RPMI7951 (cell line): ENCODE measurements at places on chromosomes 12 and 14. TPM values are rescaled to one million over a fixed set of nuclear protein-coding genes. Genes with fewer than 3 reads are reported as not detected.

The TC2N gene
- not detected in 2 replicates for total RNA-seq

DNA sequence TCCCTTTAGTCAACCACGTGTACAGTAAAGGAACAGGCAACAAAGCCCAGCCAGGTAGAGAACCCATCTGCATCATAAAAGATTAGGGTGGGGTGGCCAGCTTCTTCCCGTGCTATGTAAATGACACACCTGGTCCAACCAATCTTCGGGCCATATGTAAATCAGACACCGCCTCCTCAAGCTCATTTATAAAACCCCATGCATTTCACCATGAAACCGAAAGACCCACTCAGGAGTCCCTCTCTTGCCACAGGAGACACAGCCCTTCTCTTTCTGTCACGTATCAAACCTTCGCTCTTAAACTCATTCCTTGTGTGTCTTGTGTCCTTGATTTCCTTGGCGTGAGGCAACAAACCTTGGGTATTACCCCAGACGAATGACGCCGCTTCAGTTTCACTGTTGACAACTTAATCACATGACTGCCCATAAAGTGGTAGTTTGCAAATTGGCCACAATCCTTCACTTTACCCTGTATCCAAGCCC, 59.8 kb upstream of the TBPL2 start:
- peak; percentile 46 for DNase-seq

The LPAR5 gene
- total RNA-seq: not detected in 2 replicates

GRCh38 chr12:105961821-105962671, 176.7 kb downstream of the NUAK1 start:
- no peak for DNase-seq

- DNase-seq: no peak
Measured at GRCh38 chr14:87712396-87713090, 280.4 kb downstream of the GALC start.

- no peak for DNase-seq
Measured at GRCh38 chr12:42283739-42284138, 42.2 kb downstream of the ZCRB1 start.

GRCh38 chr12:24206621-24207020, 257.2 kb upstream of the SOX5 start:
- no peak for DNase-seq

- DNase-seq: peak; percentile 71
Measured at GRCh38 chr12:104108755-104109445, 29.1 kb downstream of the NFYB start.

GRCh38 chr14:104600805-104601204, 3.8 kb downstream of the TMEM179 start:
- DNase-seq: no peak

GRCh38 chr14:93655078-93655750, 133.1 kb downstream of the PRIMA1 start:
- DNase-seq: peak; percentile 43

The MTRFR gene
- total RNA-seq: 14.1 and 14.4 TPM in 2 replicates

The ATG14 gene
- total RNA-seq: 4.1 and 6.8 TPM in 2 replicates

The OVCH1 gene
- not detected in 2 replicates for total RNA-seq

The SYNDIG1L gene
- total RNA-seq: not detected in 2 replicates

DNA sequence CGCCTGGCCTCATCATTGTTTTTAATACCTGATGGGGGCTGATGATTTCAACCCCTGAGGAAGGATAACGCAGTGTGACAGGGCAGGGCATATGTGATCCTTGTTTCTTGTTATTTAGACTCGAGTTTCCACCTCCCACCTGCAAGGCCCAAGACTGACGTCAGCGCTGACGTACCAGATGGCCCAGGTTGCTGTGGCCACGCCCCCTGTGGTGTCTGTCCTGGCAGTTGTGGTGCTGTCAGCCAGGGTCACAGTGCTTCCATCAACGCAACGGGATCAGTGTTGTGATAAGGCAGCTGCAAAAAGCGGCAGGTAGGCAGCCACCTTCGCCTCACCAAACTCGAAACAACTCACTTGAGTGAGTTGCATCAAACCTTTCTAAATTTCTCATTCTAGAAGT, 18.4 kb downstream of the DDX51 start:
- DNase-seq: no peak

DNA sequence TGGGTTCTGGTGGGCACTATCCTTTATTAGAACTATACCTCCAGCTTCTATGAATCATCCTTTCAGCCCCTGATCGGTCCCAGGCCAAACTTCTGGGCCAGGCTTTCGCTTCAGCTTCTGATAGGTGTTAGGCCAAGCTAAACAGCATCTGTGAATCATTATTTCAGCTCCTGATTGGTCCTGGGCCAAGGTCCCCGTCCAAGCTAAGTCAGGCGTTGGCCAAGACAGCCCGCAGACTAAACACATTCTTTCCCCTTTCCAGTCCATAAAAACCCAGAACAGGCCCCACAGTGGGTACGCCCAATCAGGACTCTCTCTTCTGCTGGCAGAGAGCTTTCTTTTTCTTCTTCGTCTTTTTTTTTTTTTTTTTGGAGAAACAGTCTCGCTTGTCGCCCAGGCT, 1808.9 kb upstream of the SEL1L start:
- DNase-seq: peak; percentile 37

The NUAK1 gene
- total RNA-seq: 6.9 and 7.0 TPM in 2 replicates

- peak; percentile 67 for DNase-seq
Measured at GRCh38 chr12:31506515-31507306, 84.2 kb downstream of the DENND5B start.

DNA sequence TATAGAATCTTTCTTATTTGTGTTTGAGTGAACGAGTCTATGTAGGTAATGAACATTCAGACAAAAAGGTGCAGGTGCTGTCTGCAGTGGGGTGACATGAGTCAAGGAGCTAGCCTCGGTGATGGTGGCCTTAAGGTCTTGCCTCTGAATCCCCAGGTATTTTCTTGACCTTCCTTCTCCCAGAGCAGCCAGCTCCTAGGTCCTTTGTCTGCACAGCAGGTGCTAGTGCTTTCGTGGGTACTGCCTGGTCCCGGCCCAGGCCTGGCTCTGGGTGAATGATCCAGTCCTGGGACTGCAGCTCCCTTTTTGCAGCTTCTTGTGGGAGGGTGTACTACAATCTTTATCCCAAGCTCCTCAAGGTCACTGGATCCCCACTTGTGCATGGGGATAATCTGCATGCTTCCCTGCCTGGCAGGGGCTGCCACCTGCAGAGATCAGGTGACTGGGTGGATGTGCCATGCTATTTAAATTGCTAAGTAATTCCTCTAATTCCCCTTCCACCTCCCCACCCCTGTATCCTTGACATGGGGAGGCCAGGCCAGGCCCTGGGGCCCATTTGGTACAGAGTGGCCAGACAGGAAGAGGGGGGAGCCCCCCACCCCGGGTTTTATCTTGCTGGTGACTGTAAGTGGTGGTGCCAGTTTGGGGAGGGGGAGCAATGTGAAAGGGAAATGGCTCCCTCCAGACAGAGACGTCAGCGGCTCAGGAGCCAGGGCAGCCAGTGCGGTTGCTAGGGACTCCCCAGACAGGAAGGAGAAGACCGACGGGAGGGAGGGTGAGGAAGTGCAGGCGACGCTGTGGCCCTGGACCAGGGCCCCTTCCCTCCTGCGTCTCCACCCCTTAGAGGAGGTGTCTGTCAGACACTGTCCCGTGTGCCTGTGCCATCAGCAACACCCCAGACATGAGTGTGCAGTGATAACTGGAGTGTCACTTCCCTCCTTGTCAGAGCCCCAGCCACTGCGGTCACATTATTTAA, 6.7 kb downstream of the VASH1 start:
- DNase-seq: no peak

- peak; percentile 38 for DNase-seq
Measured at GRCh38 chr12:71415336-71416231, 24.0 kb upstream of the LGR5 start.

DNA sequence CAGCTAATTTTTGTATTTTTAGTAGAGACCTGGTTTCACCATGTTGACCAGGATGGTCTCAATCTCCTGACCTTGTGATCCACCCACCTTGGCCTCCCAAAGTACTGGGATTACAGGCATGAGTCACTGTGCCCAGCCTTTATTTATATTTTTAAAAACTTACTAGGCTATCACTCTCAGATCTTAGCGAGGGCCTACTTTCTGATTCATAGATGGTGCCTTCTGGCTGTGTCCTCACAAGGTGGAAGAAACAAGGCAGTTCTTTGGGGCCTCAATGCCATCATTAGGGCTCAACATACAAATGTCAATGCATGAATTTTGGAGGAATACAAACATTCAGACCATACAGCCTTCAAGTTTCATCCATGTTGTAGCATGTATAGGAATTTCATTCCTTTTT, 2.4 kb upstream of the DGLUCY start:
- no peak for DNase-seq

- no peak for DNase-seq
Measured at GRCh38 chr12:20144341-20144740, 224.0 kb upstream of the PDE3A start.

The KRT6C gene
- total RNA-seq: not detected in 2 replicates

DNA sequence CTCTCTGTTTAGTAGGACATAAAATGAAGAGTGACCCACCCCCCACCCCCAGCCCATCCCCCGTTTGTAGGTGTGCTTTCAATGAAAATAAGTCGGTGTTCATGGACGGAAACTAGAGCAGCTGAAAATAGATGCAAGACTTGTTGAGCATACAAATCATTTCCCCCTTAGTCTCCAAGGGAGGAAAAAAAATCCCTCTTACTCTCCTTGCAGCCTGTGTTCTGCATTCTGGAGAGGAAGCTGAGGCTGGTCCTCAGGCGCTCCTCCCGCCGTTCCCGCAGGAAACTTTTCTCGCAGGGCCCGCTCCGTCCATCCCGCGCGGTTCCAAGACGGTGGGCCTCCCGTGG, 259.0 kb upstream of the E2F7 start:
- no peak for DNase-seq

GRCh38 chr14:73339846-73340595, 102.7 kb downstream of the PAPLN start:
- no peak for DNase-seq

The C12orf56 gene
- under 0.01 TPM in 1 of 2 replicates, not detected in the other for total RNA-seq

GRCh38 chr14:99257673-99258221, 14.2 kb downstream of the BCL11B start:
- no peak for DNase-seq

DNA sequence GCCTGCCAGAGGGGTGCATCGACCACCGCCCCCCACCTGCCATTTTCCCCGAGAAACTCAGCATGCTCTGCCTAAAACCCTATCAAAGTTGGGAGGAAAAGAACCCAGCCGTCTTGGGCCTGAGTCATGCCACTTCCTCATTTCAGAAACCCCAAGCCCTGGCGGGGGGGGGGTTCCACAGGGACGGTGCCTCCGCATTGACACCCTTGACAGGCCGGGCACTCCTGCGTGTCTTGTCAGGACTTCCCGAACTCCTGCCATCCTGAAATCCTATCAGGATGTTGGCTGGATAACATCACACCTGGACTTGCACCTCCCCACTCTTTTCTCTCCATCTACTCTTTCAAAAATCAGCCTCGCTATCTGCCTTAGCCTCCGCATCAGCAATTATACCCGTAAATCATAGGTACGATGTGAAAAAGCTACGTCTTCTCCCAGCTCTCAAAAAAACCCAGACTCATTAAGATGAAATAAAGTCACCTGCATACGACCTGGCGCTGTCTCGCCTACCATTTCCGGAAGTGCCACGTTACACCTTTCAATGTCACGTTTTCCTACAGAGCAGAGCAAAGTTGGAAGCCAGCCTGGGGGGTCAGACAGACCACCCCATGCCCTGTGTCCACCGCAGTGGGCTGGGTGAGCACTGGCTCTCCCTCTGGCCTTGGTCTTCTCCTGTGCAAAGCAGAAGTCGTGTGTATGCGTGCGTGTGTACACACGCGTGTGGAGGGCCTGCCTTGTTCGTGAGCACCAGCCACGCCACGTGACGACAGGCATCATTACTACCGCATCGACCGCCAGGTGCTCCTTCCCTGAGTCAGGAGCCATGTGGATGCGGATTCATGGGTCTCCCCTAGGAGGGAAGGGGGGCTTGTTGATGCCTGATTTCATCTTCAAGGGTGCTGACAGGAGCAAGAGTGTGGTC, 96.7 kb downstream of the RFLNA start:
- DNase-seq: peak; percentile 78

DNA sequence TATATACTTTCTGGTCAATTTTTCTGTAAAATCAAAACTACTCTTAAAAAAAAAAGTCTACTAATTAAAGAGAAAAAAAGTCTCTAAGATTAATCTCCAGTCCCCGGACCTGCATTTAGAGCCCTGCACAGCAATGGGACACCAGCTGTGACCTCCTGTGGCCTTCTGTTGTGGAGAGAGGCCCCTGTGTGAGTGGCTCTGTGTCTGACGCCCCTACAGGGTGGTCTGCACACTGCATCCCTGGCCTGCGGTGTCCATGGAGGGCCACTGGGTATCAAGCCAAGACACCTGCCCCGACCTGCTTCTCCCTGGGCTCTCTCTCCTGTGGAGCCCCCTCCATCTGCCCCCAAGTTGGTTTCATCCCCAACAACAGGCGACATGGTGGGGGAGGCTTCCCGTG, 248.0 kb upstream of the DIO3 start:
- DNase-seq: no peak

The DAO gene
- total RNA-seq: not detected in 2 replicates

- DNase-seq: no peak
Measured at GRCh38 chr14:66288511-66288910, 197.7 kb upstream of the CCDC196 start.

The NEUROD4 gene
- total RNA-seq: not detected in 2 replicates

The SPX gene
- total RNA-seq: 0.60 and 1.3 TPM in 2 replicates

The RD3L gene
- total RNA-seq: not detected in 2 replicates

The NRXN3 gene
- total RNA-seq: 0.24 and 0.29 TPM in 2 replicates

DNA sequence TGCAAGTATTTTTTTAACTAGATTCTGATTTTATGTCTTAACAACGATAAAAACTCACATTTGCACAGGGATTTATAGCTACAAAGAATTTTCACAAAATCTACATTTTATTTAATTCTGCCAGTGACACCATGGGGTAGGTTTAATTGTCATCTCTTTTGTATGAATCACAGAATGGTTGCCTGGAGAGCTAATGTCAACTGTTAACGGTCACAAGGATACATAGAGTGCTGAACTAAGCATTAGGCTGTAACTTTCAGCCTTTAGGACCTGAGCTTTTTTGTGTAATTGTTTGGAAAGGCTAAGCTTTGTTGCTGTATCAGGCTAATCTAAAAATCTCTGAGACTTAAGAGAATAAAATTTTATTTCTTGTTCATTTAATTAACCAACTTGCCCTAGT, 465.3 kb upstream of the TBX3 start:
- DNase-seq: peak; percentile 48

- DNase-seq: no peak
Measured at GRCh38 chr14:103130965-103131364, 7.7 kb downstream of the TNFAIP2 start.

The ENDOU gene
- total RNA-seq: 0.24 TPM in 1 of 2 replicates, not detected in the other

The MIS18BP1 gene
- 42.4 and 51.2 TPM in 2 replicates for total RNA-seq

GRCh38 chr12:125643055-125643454, 577.8 kb downstream of the AACS start:
- DNase-seq: no peak
